ENCODE measurements at places on chromosomes 2 and 18.
A peak's percentile ranks its signal among the peaks of the same experiment; 100 is the strongest.

- no peak for DNase-seq
Measured at GRCh38 chr2:215369181-215369760, 57.4 kb downstream of the ATIC start.

- no peak for DNase-seq
Measured at GRCh38 chr2:18987016-18987415, 371.4 kb downstream of the OSR1 start.

- no peak for DNase-seq
Measured at GRCh38 chr2:176648700-176649297, 379.6 kb downstream of the MTX2 start.

DNA sequence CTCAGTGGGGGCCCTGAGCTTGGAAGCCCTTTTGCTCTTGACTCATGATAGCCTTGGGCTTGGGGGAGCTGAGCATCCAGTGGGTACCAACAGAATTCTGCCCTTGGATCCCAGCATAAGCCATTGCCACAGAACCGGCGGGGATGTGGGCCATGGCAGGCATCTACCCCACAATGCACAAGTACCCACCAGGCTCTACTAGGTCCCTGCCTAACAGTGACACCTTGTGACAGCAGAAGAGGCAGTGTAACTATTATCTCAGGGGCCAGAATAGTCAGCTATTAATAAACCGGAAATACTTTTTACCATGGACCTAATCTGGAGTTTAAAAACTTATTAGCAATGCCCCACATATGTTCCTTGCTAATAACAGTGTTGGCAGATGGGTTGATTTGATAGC lies 397.2 kb downstream of the TMEM182 start:
- DNase-seq: no peak

DNA sequence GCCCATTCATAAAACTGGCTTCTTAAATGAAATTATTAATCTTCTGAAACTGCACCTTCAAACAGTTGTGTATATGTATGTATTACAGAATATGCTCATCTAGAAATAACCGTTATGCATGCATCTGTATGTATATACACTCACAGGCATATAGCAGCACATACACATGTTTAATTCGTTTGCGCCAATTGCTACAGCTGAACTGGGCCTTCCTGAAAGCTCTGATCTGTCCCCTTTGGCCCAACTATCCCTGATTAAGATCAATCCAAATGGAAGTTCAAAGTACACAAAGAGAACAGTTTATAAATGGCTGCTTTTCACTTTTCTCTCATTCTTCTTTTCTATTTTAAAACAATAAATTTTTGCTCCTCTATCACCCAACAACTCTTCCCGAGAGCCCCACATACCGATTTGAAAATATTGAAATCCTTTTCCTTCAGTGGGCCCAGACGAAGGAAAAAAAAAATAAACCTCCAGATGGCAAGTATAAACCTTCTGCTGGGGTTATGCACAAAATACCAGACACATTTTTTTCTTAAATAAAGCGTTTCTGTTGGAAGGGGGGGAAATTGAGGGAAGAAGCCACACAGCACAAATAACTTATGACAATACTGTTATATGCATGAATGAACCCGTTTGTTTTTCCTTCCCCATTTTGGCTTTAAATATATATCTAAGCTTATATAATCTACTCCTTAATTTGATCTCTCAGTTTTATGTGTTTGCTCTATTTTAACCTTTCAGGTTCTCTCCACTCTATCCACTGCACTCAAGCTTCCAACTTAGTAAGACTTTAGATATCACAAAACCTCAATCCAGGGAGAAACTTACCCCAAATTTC lies 267.3 kb downstream of the TCF4 start:
- no peak for DNase-seq

GRCh38 chr2:54041135-54041534 lies 70.3 kb upstream of the PSME4 start:
- no peak for DNase-seq

DNA sequence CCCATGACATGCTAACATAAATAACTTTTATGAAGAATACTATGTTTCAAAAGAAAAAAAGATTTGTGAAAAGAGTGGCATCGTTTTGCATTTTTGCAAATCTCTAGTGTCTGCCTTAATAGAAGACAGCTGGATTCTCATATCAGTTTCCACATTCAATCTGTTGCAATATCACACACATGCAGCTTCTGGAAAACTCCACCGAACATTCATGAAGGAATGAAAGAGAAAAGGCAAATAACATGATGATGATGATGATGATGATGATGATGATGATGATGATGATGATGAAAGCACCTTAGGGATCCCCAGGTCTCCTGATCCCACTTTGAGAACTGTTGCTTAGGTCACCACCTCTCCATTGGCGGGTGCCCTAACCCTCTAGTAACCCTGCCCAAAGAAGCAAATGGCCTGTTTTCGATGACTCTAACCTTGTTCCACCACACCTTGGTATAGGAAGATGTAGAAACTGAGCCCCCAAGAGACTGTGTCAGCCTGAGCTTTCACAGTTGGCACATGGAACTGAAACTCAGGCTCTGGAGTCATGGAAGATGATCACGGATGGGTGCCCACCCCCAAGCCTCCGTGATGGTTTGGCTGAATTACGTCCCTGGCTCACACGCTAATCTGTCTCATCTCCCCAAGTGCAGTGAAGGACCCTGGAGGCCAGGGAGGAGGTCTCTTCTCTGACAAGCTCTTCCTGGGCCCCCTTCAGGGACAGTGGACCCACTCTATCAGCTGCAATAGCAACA lies 80.1 kb upstream of the SMAD7 start:
- peak; percentile 47 for DNase-seq

DNA sequence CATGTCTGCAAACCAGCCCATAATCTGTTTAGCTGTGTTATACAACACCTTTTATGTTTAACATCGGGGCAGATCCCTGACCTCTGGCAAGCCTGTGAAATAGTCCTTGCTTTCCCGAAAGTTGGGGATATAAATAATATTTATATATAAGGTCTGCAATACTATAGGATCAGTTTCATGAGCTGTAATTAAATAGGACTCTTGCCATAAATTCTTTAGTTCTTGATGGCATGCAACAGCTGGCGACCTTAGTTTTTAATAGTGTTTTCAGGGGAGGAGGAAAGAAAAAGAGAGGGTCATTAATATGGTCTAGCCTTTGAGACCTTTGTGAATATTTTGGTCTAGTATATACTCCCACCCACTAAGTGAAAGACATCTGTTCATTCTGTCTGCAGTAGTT lies 166.5 kb downstream of the MTX2 start:
- DNase-seq: no peak

- no peak for DNase-seq
Measured at GRCh38 chr2:237935740-237936452, 30.9 kb upstream of the UBE2F start.

DNA sequence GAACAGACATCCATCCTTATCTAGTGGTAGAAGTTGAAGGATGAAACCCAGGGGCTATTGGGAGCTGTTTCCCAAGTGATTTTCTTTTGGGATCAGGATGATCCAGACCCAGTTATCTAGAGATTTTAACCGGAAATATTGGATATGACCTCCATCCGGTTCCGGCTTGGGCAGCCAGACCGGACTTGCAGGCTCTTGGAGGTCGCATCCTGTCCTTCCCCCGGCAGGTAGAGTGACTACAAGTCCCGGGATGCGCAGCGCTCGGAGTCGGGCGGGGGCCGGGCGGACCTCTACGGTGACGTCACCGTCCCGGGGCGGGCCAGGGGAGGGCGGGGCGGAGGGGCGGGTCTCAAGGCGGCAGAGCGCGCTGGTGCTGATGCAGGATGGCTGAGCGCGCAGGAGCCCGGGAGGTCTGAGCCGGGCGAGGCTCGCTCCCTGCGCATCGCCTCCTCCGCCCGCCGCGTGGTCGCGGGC lies at the start of gene KIF5C:
TSS of gene KIF5C (plus strand) at position 360 of the 474 bp plus-strand sequence. CDS start 391 bp downstream, outside the sequence.
- DNase-seq: peak; percentile 34

DNA sequence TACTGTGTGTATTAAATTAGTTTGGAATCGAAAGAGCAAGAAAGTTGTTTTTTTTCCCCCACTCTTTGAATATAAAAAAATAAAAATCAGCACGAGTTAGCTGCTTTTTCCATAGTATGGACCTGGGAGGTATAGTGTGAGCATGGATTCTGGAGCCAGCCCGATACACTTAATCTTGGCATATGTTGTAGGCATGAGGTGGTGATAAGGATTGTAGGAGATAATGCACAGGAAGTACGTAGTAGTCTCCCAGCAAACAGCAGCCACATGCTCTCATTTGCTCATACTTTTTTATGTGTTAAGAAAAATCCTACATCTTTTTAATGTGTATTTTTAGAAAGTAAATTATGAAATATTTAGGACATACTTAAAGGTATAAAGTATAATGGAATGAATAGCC lies 2.1 kb upstream of the DNAJC27 start:
- no peak for DNase-seq

DNA sequence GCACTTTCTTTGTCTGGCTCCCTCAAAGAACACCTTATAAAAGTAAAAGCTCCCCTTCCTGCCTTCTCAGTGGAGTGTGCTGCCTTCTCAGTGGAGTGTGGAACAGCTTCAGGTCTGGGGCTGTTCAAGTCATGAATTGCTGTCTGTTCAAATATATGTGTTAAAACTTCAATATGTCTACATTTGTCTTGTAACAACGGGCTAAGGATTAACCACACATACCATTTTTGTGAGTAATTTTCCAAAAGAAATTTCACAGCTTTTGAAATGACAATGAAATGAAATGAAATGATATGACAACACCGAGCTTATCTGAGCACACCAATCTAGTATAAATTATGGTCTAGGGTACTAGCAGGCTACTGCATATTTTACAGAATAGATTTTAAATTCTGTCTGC lies 42.9 kb downstream of the CABYR start:
- DNase-seq: peak; percentile 32

GRCh38 chr2:233119806-233120205 lies 59.7 kb downstream of the INPP5D start:
- DNase-seq: no peak

DNA sequence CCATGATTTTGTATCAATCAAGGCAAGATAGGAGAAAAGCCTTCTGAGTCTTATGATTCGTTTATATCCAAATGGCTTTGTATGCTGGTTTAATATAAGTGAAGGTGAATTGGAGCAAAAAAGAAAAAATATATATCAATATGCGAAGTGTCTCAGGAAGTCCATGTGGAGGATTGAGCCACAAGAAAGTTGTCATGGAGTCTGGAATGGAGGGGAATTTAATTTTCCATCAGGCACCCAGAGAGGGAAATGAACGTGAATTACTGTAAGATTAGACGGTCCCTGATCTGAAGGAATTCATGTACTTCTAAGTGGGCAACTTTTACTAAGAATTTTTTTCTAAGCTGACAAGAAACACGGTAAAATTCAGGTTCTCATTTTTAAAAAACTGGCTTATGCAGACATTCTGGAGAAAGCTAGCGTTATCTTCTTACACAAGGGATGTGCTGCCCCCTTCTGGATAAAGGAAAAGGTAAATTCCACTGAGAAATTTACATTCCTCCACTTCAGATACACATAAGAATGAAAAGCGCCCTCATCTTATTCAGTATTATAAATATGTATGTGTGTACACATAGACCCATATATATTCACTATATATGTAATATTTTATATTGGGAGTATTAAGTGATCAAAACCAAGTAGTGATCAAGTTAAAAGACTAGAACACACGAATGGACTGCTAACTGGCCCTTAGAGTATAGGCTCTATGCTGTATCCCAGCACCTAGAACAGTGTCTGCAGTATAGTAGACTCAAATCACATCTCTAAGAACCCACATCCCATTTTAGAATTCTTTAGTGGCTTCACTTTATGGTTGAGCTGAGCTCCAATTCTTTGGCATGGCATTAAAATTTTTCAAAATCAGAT lies 289.0 kb upstream of the TFPI start:
- peak; percentile 42 for DNase-seq

- DNase-seq: no peak
Measured at GRCh38 chr2:230226051-230226551, 565 bp downstream of the SP140 start.

DNA sequence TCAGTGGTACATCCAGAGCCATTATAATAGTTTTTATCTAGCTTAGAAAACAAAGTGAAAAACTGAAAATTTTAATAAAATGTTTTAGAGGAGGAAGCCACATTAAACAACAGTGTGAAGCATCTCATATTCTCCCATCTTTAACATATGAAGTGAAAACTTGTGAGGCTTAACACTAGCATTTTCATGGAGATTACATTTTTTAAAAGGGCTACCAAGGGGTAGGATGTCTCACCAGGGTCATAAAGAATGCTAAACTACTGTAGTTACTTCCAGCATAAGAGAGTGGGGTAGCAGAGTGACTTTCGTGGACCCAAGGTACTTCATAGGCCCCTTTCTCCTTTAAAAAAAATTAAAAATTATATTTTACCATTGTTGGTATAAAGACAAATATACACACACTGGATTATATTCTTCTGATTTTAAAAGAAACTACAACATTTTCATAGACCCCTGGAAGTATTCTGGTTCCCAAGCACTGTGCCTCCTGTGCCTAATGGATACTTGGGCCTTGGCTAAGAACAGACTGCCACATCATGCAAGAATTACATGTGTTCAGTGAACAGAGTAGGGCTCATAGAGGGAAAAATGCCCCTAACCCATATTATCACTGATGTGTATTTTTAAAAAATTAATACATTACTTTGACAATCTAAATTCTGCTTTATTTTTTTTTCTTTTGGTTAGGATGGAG lies 148.4 kb downstream of the SLC39A10 start:
- no peak for DNase-seq

GRCh38 chr2:104568247-104568646 lies 285.7 kb upstream of the POU3F3 start:
- no peak for DNase-seq

DNA sequence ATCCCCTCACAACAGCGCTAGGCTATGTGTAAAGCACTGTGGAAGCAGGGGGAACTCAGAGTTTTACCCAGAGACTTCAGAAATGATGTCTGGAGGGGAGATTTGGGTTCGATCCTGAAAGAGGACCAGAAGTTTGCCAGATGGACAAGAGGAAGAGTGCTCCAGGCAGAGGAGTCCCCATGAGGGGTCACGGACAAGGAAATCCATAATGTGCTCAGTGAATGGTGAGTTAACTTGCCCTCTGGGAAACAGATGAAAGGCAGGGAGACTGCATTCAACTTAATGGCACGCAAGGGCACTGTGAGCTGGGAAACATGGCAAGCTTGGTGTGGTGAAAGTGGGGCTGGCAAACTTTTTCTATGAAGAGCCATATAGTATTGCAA lies 6.0 kb upstream of the ASAP2 start:
- DNase-seq: no peak

DNA sequence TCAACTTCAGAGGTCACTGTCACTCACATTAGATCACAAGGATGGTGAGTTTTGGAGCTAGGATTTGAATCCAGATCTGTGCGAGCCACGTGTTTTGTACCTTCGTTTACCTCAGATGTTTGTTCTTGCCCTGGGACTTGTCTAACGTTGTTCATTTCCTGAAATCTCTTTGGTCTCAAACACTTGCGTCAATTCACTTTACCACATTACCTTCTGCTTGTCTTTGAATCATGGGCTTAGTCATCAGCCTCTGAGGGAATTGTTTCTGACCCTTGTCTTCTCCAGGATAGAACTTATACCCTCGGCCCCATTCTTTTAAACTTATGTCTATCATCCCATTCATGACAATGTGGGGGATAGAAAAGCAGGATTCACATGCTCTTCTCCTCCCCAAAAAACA lies 282.7 kb downstream of the DCDC2C start:
- DNase-seq: no peak

Data from fibroblast of skin of left quadriceps (primary cell).